ENCODE measurements at places on chromosomes 3 and 15.

DNA sequence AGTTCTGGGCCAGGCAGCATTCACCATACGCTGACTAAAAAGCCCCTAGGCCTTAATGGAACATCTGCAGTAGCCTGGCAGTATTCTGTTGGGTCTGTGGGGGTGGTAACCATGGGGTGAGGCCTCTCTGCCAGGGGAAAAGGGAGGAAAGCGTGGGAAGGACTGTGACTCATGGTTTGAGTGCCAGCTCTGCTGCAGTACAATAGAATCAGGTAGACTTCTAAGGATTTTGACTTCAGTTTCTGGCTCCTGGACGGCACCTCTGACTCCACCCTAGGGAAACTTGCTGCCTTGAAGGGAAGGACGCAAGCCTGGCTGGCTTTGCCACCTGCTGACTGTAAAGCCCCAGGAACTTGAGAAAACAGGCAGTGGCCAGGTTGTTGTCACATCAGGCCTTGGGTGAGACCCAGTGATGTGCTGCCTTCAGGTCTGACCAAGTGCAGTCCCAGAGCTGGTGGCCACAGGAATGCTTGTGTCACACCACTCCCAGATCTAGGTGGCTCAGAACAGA is 148.6 kb downstream of the SUCNR1 start:
- no peaks in the 10 kb centered on the region for H3K36me3 ChIP-seq
- no peak overlapping the region for H3K4me3 ChIP-seq
- H3K27me3 ChIP-seq: no peaks in the 10 kb centered on the region

DNA sequence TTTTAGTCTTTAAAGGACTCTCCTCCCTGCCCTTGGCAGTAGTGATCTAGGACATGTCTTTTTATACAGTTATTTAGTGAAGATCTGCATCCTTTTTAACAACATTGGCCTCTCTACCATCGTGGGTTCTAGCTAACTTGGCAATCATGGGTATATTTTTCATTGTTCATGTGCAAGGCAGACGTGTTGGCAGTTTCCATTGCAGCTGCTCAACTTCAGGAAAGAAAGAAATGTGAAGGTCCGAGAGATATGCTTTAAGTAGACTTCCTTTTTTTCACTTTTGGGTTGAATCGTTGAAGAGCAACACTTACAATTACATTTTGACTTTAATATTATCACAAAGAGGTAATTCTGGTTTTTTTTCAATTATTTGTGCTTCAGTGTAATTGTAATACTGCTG is 172.6 kb downstream of the SATB1 start:
- no peaks in the 10 kb centered on the region for H3K4me1 ChIP-seq
- no peaks in the 10 kb centered on the region for H3K27me3 ChIP-seq
- DNase-seq: no peak
- H3K36me3 ChIP-seq: no peaks in the 10 kb centered on the region
- no peak overlapping the region for H3K4me3 ChIP-seq
- no peak overlapping the region for H3K27ac ChIP-seq

DNA sequence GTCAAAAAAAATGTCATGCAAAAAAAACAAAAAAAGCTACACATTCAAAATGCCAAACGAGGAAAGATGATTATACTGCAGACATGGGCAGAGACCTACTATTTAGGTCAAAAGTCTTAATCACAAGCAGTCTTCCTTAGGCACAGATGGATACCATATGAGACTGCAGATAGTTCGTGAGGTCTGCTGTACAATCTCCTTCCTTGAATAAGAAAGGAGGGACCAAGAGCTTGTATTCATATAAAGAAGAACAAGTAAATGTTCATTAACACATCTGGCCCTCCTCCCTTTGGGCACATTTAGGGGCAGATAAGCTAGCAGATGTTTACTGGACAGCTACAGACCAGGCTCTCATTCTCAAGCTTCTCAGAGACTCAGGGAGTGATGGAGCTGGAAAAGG is 45.3 kb downstream of the ANXA2 start:
- DNase-seq: no peak
- H3K4me3 ChIP-seq: no peak overlapping the region
- H3K36me3 ChIP-seq: peaks cover 93% of the 10 kb centered on the region
- no peaks in the 10 kb centered on the region for H3K4me1 ChIP-seq

DNA sequence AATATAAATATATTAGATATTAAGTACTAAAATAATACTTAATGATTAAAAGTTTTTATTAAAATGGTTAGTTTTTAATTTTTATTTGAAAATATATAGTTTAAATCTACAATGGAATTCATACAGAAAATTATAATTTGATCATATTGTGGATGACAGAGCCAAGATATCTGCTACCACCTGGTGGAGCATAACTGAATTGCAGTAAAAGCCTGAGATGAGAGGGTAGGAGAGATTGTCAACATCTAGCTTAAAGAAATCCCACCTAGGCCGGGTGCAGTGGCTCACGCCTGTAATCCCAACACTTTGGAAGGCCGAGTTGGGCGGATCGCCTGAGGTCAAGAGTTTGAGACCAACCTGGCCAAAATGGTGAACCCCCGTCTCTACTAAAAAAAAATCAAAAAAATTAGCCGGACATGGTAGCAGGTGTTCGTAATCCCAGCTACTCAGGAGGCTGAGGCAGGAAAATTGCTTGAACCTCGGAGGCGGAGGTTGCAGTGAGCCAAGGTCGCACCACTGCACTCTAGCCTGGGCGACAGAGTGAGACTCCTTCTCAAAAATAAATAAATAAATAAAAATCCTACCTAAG is 25.1 kb upstream of the CSTA start:
- no peaks in the 10 kb centered on the region for H3K4me1 ChIP-seq
- no peaks in the 10 kb centered on the region for H3K36me3 ChIP-seq
- no peaks in the 10 kb centered on the region for H3K27me3 ChIP-seq
- no peak for DNase-seq
